ENCODE measurements at places on chromosomes 5 and 9. TPM values are rescaled to one million over a fixed set of nuclear protein-coding genes. Genes with fewer than 3 reads are reported as not detected.

SLC46A2 gene
- 24.6 TPM for total RNA-seq

CHSY3 gene
- 1.0 TPM for total RNA-seq

HSD17B4 gene
- total RNA-seq = 97.6 TPM

IL9 gene
- total RNA-seq = 0.52 TPM

ITK gene
- total RNA-seq = 87.7 TPM

NME5 gene
- total RNA-seq = 1.2 TPM

IL13 gene
- total RNA-seq = 0.42 TPM

SPINK7 gene
- total RNA-seq = 1.2 TPM

Data from thymus (tissue), 14 donors.